ENCODE measurements at places on chromosomes 5 and 9.
A peak's percentile ranks its signal among the peaks of the same experiment; 100 is the strongest.

DNA sequence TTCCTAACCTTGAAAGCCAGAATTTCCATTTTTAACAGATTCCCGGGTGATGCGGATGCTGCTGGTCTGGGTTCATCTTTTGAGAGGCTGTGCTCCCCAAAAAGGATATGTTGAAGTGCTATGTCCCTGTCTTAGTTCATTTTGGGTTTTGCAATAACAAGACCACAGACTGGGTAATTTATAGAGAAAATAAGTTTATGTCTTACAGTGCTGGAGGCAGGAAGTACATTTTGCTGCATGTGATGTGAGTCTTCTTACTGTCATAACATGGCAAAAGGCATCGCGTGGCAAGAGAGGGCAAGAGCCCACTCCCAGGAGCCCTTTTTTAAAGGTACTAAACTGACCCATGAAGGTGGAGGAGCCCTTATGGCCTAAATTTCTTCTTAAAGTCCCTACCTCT lies 114.1 kb downstream of the DAPK1 start:
- no peak for DNase-seq

DNA sequence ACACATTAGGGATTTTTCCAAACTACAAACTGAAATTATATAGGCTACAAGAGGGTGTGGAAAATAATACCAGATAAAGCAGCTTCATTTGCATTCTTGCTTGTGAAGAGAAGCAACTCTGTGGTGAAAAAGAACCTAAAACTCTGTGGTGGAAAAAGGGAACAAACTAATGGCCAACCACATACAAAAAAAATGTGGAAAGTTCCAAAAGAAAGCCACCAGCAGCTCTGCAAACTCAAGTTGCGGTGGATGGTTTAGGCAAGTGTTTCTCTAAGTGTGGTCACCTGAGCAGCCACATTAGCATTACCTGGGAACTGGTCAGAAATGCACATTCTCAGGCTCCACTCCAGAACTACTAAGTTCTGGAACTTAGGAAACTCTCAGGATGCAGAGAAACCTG lies 586.4 kb downstream of the ACTL7B start:
- DNase-seq, result no peak

GRCh38 chr9:94084314-94084713 lies at the start of gene PTPDC1:
Gene PTPDC1 (plus strand): TSS chr9:94084464. CDS start chr9:94084531, 67 bp downstream.
- no peak for DNase-seq

DNA sequence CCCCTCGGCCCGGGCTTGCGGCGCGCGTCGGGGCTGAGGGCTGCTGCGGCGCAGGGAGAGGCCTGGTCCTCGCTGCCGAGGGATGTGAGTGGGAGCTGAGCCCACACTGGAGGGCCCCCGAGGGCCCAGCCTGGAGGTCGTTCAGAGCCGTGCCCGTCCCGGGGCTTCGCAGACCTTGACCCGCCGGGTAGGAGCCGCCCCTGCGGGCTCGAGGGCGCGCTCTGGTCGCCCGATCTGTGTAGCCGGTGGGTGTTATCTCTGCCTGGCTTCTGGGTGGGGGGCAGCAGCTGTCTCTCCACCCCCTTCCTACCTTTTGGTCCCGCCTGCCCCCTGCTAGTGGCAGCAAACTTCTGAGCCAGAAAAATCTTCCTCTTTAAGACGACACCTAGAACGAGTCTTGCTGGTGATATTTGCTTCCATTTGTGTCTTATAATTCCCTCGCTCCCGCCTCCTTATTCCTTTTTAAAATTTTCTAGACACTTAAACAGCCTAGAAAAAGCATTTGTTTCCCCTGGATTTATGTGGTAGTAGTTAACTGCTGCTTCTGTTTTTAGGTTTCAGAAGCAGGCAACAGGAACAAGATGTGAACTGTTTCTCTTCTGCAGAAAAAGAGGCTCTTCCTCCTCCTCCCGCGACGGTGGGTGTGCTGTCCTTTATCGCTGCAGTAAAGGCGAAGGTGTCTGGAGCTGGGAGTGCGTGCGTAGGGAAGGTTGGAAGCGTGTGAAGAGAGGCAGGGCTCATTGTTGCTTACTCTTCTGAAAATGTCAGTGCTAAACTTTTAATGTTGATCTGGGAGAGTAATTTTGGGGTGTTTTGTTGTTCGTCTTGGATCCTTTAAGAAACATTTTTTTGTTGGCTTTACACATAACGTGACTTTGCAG lies 554 bp downstream of the JAK2 start:
- peak; percentile 64 for DNase-seq

DNA sequence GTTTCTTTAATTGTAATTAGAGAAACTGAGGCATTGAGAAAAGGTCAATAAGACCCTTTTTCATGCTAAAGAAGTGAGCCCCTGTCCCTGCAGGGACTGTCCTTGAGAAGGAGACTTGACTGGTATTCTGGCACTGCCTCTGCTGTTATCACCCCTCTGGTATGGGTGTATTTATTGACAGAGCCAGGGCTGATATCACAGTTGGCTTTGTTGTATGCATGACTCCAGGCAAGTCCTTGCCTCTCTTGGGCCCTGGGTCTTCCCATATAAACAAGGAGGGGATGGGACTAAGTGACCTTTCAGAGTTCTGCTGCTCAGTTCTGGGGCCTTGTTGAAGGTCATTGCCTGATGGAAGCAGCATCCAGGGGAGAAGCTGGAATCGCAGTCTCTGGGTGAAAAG lies 71.8 kb upstream of the PPARGC1B start:
- no peak for DNase-seq

All from hematopoietic multipotent progenitor cell treated with erythropoietin and hydrocortisone succinate and interleukin-3 and kit ligand, for 15 days (in vitro differentiated cells).